Immature natural killer cell (primary cell): ENCODE measurements at places on chromosomes 1 and 21. TPM values are rescaled to one million over a fixed set of nuclear protein-coding genes. Genes with fewer than 3 reads are reported as not detected.

Gene TNNI3K
- polyA plus RNA-seq = not detected

Gene CD2
- polyA plus RNA-seq = 325 TPM

Gene LCE3D
- not detected for polyA plus RNA-seq

GRCh38 chr1:24503059-24503751 is 569 bp downstream of the RCAN3 start:
- peak overlapping the region; percentile 86 for H3K27ac ChIP-seq
- peak overlapping the region; percentile 90 for H3K4me3 ChIP-seq
- H3K36me3 ChIP-seq = no peaks in the 10 kb centered on the region

GRCh38 chr1:87820668-87821334 is 492.1 kb downstream of the LMO4 start:
- H3K27me3 ChIP-seq = peaks cover 3% of the 10 kb centered on the region
- DNase-seq = no peak
- H3K27ac ChIP-seq = no peak overlapping the region
- no peaks in the 10 kb centered on the region for H3K4me1 ChIP-seq

DNA sequence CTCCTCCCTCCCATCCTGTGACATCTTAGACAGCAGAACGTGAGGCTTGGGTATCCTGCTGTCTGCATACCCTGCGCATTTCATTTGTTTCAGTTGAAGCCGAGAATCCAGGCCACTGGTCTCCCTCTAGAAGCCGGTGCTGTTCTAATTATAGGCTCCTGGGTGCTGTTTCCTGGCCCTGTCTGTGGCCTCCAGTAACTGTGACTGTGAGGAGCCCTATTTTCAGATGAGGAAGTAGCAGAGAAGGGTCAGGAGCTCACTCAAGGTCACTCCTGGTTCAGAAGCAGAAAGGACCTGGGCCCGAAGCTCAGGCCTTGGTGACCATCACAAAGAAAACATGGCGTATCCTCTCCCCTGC is 24.0 kb downstream of the COQ8A start:
- H3K27ac ChIP-seq = no peak overlapping the region
- DNase-seq = no peak
- peaks cover 10% of the 10 kb centered on the region for H3K4me1 ChIP-seq
- peaks cover 15% of the 10 kb centered on the region for H3K36me3 ChIP-seq

DNA sequence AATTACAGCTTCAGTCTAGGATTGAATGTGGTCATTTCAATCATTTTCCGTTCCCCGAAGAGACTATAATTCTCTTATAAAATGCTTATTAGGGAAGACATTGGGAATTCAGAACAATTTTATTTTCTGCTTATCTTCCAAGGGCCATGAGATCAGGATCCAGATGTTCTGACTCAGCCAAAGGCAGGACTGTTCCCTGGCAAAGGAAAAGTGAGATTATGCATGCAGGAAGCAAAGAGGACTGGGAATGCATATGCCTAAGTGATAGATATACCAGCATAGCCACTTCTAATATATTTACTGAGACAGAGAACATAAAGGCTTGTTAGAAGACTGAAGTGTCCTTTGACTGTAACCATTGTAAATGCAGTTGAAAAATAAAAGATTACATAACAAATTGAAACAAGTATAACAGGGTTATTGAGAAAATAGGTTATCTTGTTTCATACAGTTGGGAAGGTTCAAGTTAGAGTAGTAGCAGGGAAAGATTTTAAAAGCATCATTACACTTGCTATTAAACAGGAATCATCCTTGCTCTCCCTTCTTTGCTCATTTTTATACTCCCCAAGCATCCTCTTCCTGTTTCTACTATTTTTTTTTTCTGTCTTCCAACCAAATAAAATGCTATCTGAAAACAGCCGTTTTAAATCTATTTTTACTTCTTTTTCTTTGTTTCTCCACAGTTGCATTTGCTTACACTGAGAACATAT is 439.6 kb upstream of the ADAMTS5 start:
- no peaks in the 10 kb centered on the region for H3K27me3 ChIP-seq
- H3K4me1 ChIP-seq = no peaks in the 10 kb centered on the region
- DNase-seq = no peak
- no peak overlapping the region for H3K4me3 ChIP-seq
- no peaks in the 10 kb centered on the region for H3K36me3 ChIP-seq

DNA sequence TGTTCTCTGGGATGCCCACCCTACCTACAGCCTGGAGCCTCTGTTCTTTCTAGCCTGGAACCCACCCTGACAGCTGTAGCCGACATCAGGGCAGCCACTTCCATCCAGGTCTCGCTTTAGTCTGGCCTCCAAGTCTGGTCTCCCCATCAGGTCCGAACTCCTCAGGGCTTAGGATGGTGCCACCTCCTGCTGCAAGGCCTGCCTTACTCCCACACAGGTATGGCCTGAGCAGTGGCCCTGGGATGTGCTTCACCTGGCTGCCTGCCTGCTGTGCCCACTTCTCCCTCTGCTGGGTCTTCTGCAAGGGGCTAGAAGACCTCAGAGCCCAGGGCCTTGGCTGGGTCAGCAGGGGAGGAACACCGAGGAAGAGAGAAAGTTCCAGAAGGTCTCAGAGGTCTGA is 35.7 kb upstream of the MAGOH start:
- H3K36me3 ChIP-seq = peaks cover 7% of the 10 kb centered on the region
- H3K27ac ChIP-seq = no peak overlapping the region
- no peak for DNase-seq
- no peak overlapping the region for H3K4me3 ChIP-seq
- H3K27me3 ChIP-seq = no peaks in the 10 kb centered on the region

- no peaks in the 10 kb centered on the region for H3K36me3 ChIP-seq
- H3K27me3 ChIP-seq = peaks cover 20% of the 10 kb centered on the region
- H3K27ac ChIP-seq = no peak overlapping the region
- DNase-seq = peak; percentile 3
- H3K4me3 ChIP-seq = peak overlapping the region; percentile 73
These were observed 361 bp downstream of the DDAH1 start for GRCh38 chr1:85464497-85465098.

DNA sequence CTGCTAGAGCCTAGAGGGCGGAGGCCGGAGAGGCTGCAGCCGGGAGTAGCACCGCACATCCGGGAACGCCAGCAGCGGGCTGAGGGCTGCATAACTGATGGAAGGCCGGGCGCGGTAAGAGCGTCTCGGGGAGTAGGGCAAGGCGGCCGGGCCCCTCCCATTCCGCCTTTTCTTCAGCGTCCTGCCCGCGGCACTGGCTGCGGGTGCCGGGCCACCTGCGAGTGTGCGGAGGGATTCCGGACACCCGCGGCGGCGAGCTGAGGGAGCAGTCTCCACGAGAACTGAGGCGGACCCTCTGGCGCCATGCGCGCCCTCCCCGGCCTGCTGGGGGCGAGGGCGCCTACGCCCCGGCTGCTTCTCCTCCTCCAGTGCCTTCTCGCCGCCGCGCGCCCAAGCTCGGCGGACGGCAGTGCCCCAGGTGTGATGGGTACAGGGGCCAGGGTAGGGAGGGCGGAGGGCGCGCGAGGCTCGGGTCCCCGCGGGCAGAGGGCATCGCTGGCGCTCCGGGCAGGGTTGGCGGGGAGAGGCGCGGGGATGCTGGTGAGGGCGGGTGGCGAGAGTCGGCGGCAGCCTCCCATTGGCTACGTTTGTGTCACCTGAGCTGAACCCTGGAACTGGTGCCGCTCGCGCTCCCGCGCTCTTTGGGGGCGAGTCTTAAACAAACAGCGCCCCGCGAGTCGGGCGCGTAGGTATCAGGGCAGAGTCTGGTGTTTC is 334.4 kb downstream of the SRGAP2C start:
- DNase-seq = peak; percentile 71
- H3K4me1 ChIP-seq = peaks cover 51% of the 10 kb centered on the region
- peak overlapping the region; percentile 83 for H3K4me3 ChIP-seq
- peak overlapping the region; percentile 70 for H3K27ac ChIP-seq
- peaks cover 5% of the 10 kb centered on the region for H3K27me3 ChIP-seq

DNA sequence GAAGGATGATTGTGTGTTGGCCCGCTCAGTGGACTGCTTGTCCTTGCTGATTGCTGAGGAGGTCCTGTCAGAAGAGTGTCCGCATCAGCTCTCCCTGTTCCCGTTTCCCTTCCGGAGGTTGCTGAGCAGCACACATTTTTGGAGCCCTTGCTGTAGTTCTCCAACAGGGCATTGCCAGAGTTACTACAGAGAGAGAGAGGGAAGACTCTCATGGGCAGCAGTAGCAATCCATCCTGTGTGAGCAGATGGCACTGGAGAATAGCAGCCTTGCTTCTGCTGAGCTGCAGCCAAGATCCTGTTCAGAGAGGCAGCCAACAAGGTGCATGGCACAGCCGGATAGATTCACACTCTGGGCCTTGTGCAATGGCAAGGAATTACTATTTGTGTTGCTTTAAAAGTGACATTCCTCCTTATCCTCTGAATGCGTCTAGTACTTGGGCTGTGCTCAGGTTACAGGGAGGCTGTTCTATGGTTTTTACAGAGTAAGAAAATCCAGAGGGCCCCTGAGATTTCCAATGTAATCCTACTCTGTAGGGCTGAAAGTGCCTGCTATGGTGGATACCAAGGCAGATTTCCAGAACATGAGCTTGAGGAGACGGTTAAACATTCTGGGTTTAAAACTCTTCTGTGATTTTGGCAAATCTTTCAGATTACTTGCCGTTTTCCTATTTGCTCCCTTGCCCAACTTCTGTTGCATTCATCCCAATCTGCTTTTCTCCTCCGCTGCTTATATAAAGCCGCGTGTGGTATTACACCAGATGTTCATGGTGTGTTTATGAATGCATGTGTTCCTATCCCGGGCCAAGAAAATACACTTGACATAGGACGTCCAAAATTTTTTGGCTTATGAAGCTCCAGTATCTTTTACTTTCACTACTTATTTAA is 27.4 kb downstream of the AK4 start:
- no peaks in the 10 kb centered on the region for H3K36me3 ChIP-seq
- no peak for DNase-seq
- no peaks in the 10 kb centered on the region for H3K27me3 ChIP-seq
- no peaks in the 10 kb centered on the region for H3K4me1 ChIP-seq

- DNase-seq = no peak
- H3K4me1 ChIP-seq = no peaks in the 10 kb centered on the region
- no peak overlapping the region for H3K4me3 ChIP-seq
These were observed 62.7 kb downstream of the ADSS2 start for GRCh38 chr1:244388961-244389360.

- H3K4me1 ChIP-seq = peaks cover 4% of the 10 kb centered on the region
- H3K36me3 ChIP-seq = no peaks in the 10 kb centered on the region
- no peak for DNase-seq
- H3K27me3 ChIP-seq = peaks cover 5% of the 10 kb centered on the region
- no peak overlapping the region for H3K4me3 ChIP-seq
These were observed 35.6 kb downstream of the LRRN2 start for GRCh38 chr1:204649721-204650521.

DNA sequence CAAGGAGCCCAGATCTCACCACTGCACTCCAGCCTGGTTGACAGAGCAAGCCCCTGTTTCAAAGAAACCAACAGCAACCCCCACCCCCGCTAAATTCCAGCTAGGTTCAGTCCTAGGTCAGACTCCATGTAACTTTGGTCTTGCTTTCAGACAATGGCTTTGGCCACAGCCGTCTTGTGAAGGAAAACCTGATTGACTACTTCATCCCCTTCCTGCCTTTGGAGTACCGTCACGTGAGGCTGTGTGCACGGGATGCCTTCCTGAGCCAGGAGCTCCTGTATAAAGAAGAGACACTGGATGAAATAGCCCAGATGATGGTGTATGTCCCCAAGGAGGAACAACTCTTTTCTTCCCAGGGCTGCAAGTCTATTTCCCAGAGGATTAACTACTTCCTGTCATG is 12.9 kb downstream of the TOR3A start:
- DNase-seq = no peak
- no peak overlapping the region for H3K4me3 ChIP-seq
- H3K27ac ChIP-seq = no peak overlapping the region
- no peaks in the 10 kb centered on the region for H3K4me1 ChIP-seq
- no peaks in the 10 kb centered on the region for H3K27me3 ChIP-seq
- peaks cover 11% of the 10 kb centered on the region for H3K36me3 ChIP-seq

GRCh38 chr21:35316933-35317332 is 267.8 kb upstream of the RUNX1 start:
- H3K36me3 ChIP-seq = no peaks in the 10 kb centered on the region
- no peaks in the 10 kb centered on the region for H3K4me1 ChIP-seq
- peaks cover 3% of the 10 kb centered on the region for H3K27me3 ChIP-seq
- no peak overlapping the region for H3K27ac ChIP-seq
- H3K4me3 ChIP-seq = no peak overlapping the region

- no peak for DNase-seq
- no peaks in the 10 kb centered on the region for H3K4me1 ChIP-seq
- no peak overlapping the region for H3K4me3 ChIP-seq
These were observed 70.1 kb upstream of the NTPCR start for GRCh38 chr1:232880354-232880753.

DNA sequence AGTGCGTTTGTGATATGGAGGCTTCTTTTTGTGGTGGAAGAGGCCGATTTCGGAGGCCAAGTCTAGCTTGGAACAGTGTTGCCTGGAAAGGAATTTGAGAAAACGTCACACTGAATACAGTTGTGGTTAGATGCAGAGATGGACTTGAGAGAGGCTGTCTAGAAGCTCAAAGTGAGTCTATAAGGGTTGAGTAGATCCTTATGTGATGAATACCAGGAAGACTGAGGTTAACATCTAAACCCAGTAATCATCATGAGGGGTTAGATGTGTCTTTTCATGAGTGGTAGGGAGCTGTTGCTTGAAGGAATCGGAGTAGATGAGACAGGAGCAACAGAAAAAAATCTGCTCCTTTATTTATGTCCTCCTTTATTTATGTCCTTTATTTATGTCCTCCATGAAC is 114.6 kb upstream of the IVNS1ABP start:
- peak overlapping the region; percentile 15 for H3K27ac ChIP-seq
- no peak for DNase-seq
- peaks cover 4% of the 10 kb centered on the region for H3K27me3 ChIP-seq
- H3K36me3 ChIP-seq = peaks cover 9% of the 10 kb centered on the region

GRCh38 chr1:18237371-18237770 is 129.8 kb downstream of the IGSF21 start:
- H3K36me3 ChIP-seq = no peaks in the 10 kb centered on the region
- no peak overlapping the region for H3K4me3 ChIP-seq
- no peak overlapping the region for H3K27ac ChIP-seq
- no peak for DNase-seq
- no peaks in the 10 kb centered on the region for H3K27me3 ChIP-seq
- H3K4me1 ChIP-seq = no peaks in the 10 kb centered on the region

DNA sequence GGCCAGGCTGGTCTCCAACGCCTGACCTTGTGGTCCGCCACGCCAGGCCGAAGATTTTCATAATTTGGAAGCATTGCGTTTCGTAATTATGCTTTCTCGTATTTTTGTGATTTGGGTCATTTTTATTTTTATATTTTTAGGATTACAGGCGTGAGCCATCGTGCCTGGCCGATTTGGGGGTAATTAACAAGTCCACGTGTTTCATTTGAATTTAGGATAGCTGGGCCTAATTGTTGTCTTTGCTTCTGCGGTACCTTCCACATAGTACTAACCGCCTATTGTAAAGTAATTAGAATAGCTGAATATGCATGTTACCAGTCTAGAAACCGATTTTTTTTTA is 1.0 kb downstream of the RCC1 start:
- H3K27ac ChIP-seq = peak overlapping the region; percentile 98
- H3K4me3 ChIP-seq = peak overlapping the region; percentile 100
- H3K36me3 ChIP-seq = peaks cover 30% of the 10 kb centered on the region
- peaks cover 64% of the 10 kb centered on the region for H3K4me1 ChIP-seq
